ENCODE measurements at places on chromosomes 3 and 15.

GRCh38 chr15:77179541-77179998 lies 108.7 kb upstream of the TSPAN3 start:
- DNase-seq, result no peak

DNA sequence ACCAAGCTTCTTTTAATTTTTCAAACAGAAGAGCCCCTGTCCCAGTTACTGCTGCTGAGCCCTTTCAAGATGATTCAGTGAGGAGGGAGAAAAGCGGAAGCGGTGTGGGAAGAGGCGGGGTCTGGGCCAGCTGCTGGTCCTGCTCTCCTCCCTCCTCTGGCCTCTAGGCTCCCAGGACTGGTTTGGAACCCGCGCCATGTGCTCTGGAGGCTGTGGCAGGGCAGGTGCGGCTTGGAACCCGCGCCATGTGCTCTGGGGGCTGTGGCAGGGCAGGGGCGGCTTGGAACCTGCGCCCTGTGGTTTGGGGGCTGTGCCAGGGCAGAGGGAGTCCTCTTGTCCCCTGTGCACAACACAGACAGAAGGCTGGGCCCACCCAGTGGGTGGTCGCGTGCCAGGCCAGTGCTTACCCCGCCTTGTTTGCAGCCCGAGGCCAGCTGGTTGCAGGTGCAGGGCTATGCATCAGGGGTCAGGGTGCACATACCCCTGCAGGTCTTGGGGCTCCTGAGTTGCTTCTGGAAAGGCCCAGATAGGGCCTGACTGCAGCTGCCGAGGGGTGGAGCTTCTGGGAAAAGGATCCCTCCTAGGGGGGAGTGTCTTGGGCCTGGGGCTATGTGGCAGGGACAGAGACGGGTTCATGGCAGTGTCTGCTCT lies 12.2 kb downstream of the ALG1L2 start:
- DNase-seq, result no peak

DNA sequence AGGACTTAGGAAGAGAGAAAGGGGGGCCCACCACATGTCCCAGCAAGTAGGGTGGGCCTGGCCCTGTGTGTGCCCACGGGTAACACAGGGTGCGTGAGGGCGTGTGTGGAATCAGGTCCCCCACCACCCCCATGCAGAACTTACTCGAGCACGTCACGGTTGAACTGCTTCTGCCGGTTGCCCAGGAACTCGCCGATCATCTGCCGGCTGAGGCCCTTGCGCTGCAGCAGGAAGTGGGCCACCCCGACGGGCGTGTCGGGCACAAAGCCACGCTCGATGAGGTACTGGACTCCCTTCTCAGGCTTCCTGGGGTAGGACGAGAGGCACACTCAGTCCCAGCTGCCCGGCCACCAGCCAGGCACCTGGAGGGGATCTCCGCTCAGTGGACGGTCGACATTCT lies 83.1 kb upstream of the RPL32 start:
- no peak for DNase-seq

GRCh38 chr3:190853464-190853863 lies 9.0 kb downstream of the GMNC start:
- DNase-seq, result no peak

- no peak for DNase-seq
Observed at GRCh38 chr3:134359121-134360010, 14.9 kb downstream of the AMOTL2 start.

GRCh38 chr15:63860555-63860954 lies 26.8 kb upstream of the HERC1 start:
- DNase-seq, result no peak

- peak; percentile 14 for DNase-seq
Observed at GRCh38 chr15:41969851-41970431, 2.4 kb downstream of the EHD4 start.

- peak; percentile 11 for DNase-seq
Observed at GRCh38 chr3:109275702-109276293, 40.5 kb downstream of the DPPA2 start.

DNA sequence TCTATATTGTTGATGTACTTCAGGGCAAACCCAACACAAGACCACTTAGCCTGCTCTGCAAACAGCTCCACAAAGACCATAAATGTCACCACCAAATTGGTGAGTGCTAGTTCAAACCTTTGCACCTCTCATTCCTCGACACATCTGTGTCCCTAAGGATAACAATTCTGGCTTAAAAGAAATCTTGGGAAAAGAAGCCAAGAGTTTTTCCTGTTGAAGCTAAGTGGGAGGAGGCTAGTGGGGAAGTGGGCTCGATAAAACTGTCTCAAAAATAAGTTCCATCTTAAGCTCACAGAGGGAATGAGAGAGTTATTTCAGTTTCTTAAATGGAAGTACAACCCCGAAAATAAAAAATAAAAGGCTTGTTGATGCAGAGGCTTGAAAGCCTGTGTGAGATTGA lies 40.4 kb upstream of the PRICKLE2 start:
- no peak for DNase-seq

- no peak for DNase-seq
Observed at GRCh38 chr3:193095366-193095765, 145.7 kb upstream of the PLAAT1 start.

GRCh38 chr3:160213191-160213590 lies 12.0 kb upstream of the C3orf80 start:
- DNase-seq, result no peak

DNA sequence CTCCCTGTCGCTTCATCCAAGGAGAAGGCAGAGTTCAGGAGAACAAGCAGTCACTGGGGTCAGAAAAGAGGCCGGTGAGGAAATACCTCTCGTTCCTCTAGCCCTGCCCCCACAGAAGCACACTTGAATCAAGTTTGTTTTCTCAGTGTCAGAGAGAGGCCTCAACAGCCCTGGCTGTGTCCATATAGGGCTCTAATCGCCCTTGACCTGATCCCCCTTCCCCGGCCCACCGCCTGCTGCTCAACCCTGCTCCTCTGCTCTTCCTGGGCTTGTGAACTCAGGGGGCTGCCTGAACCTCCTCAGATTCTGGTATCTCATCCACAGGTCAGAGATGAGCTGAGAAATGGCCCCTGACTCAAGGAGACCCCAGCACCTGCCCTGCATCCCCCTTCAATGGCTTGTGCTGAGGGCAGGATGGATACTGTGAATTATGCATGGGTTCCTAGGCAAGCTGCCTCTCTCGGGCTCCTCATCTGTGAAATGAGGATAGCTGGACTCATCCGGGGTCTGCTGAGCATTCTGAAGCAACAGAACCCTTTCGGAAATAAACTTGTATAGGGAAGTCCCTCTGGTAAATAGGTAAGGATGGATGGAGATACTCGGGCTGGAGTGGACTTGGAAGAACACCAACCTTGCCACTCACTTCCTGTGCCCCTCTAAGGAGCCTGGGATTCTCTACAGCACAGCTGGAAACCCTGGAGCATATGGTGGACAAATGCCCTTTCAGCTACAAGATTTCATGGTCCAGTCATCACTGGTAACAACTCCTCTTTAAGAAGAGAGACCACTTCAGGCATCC lies 147.5 kb downstream of the STT3B start:
- DNase-seq, result no peak

DNA sequence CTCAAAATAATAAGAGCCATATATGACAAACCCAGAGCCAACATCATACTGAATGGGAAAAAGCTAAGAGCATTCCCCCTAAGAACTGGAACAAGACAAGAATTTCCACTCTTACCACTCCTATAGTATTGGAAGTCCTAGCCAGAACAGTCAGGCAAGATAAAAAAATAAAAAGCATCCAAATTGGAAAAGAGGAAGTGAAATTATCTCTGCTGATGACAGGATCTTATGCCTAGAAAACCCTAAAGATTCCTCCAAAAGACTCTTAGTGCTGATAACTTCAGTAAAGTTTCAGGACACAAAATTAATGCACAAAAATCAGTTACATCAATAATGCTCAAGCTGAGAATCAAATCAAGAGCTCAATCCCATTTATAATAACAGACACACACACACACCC lies 45.9 kb upstream of the SLC2A2 start:
- DNase-seq, result no peak

GRCh38 chr3:171055336-171056178 lies 29.0 kb upstream of the SLC2A2 start:
- no peak for DNase-seq

- no peak for DNase-seq
Observed at GRCh38 chr15:58852347-58852746, 81.1 kb downstream of the SLTM start.

GRCh38 chr3:13521309-13521708 lies 27.6 kb upstream of the FBLN2 start:
- DNase-seq, result no peak

DNA sequence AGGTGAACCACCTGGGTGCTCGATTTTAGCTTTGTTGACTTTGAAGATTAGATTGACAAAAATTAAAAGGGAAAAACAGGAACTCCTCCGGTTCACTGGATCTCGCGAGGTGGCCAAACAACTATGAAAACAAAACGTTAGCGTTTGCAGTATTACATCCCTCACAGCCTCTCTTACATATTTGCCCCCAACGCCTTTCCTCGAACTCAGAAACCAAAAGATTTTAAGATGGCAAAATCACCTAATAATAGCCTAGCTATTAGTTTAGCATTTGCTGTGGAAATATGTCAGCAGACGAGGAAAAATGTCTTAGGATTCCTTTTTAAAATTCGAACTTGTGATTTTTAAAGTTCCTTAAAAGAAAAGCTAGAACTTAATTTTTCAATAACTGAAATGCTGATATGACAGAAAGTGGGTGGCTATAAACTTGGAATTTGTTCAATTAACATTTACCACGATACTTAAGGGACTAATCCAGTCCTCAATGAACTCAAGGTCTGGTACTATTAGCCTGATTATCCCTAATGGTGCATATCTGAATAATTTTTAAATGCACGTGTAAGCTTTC lies 491 bp upstream of the SENP7 start:
- DNase-seq, result no peak

- DNase-seq, result no peak
Observed at GRCh38 chr15:95918525-95918924, 412.0 kb upstream of the NR2F2 start.

- DNase-seq, result no peak
Observed at GRCh38 chr3:33438284-33438668, 1.9 kb downstream of the UBP1 start.

DNA sequence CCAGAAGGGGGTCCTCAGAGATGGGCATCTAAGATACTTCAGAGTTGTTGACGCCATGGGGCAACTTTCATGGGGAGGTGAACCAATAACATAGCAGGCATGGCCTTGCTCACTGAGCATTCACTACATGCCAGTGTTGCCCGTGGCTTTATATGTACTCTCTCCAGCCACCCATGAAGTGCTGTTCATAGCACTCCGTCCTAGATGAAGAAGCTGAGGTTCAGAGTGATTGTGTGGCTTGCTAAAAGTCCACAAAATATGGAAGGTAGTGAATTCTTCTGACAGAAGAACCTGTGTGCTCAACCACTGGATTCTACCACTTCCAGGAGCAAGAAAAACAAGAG lies 9.8 kb upstream of the SEMA4B start:
- DNase-seq, result no peak

- DNase-seq, result no peak
Observed at GRCh38 chr15:100820528-100820927, 59.1 kb upstream of the ALDH1A3 start.

- DNase-seq, result no peak
Observed at GRCh38 chr15:65576664-65577063, 34.3 kb downstream of the INTS14 start.

- DNase-seq, result no peak
Observed at GRCh38 chr3:141949972-141950371, 73.5 kb downstream of the ATP1B3 start.

- DNase-seq, result no peak
Observed at GRCh38 chr3:38177181-38177580, 11.8 kb downstream of the OXSR1 start.

DNA sequence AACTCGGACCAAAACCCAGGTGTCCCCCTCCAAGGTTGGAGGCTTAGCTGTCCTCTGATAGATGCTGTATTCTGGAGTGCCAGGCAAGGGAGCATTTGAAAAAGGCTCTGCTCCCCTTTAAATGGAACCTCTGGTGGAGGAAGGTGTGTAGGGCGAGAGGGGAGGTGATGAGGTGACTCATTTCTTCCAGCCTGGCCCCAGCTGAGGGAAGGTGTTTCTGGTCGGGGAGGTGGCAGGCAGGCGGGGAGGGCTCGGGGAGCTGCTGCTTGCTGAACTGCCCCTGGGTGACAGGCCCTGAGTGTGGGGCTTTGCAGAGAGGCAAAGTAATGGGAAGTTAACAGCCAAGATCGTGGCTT lies 18.8 kb downstream of the PSTPIP1 start:
- DNase-seq, result peak; percentile 92

DNA sequence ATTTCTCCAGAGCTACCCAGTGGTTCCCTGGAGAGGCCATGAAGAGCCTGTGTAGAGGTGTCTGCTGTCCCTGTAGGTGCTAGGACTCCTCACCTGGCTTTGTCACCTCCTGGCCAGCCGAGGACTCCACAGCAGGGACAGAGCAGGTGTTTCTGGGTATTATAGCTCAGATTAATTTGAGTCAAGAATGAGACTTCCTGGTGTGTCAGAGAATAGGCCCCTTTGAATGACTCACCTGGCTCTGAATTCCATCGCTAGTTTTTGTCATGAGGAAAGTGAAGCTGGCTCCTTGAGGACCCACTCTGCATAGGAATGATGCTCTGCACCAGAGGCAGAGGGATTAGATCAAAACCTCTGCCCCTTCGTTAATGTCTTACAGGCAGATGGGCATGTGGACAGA lies 167.5 kb upstream of the TOPAZ1 start:
- no peak for DNase-seq

GRCh38 chr15:36501063-36501678 lies 78.3 kb upstream of the CDIN1 start:
- no peak for DNase-seq

GRCh38 chr3:170258105-170258487 lies 35.9 kb downstream of the PRKCI start:
- DNase-seq, result no peak

GRCh38 chr3:112979244-112979832 lies 4.4 kb upstream of the CD200R1 start:
- no peak for DNase-seq

GRCh38 chr15:61736790-61737189 lies 323.5 kb downstream of the VPS13C start:
- DNase-seq, result no peak

DNA sequence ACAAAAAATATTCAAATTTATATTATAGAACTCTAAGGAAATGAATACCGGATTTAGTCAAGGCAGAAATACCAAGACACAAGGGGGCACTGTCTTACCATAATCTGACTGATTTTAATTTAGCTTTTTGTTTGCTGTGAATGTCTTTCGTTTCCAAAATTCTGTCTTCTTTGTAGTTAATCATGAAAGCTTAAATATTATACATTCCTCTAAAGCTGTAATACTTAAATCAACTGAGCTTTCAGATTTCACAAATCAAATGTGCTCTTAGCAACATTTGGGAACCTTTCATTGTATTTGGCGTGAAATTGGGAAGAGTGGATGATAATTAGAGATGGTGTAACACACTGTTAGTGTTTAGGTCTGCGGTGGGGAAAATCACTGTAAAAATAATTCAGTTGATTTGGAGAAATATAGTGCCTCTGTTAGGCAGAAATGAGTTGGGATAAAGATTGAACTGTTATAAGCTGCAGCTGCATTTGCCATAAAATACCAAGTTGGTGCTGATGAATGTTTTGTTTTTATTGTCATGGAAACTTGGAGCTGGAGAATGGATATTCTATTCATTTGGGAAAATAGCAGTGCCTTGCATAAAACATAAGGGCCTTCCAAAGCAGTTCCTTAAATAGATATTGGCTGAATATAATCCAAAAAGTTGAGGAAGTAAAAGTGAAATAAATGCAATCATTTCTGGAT lies 228.2 kb downstream of the TCF12 start:
- no peak for DNase-seq

GRCh38 chr3:69735893-69736292 lies 3.4 kb upstream of the MITF start:
- no peak for DNase-seq

GRCh38 chr15:48993380-48993779 lies 29.7 kb upstream of the SHC4 start:
- no peak for DNase-seq

GRCh38 chr15:52677593-52678467 lies 1.4 kb downstream of the ATOSA start:
- DNase-seq, result peak; percentile 40
